NCI-H524 (cell line): ENCODE measurements at places on chromosomes 7 and 10.
A peak's percentile ranks its signal among the peaks of the same experiment; 100 is the strongest.

GRCh38 chr7:16801111-16801542 is 3.7 kb downstream of the AGR2 start:
- peak; percentile 55 for DNase-seq

DNA sequence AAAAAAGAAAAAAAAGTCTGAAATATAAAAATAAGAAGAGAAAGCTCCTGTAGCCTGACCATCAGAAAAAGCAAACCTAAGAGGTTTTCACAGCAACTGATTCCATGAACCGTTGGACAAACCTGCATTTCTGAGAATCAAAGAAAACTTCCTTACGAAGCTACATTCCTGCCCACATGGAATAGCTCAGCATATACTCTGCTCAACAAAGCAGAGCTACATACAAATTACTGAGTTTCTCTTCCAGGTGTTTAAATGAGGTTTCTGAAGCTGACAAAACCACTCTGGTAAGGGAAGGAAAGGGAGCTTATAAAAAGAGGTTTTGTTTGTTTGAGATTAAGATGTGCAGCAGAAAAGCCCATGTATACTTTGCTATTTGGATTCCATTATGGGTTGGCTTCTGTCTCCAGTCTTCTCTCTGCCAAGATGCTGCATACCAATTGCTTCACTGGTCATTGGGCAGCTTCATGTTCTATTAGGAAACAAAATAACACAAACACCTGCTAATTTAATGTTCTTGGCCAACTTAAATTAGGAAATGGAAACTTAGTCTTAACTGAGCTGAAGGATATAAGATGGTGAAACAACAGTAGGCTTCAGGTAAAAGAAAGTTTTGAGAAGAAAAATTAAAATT is 314.1 kb downstream of the LRRTM3 start:
- DNase-seq: no peak

- no peak for DNase-seq
Measured at GRCh38 chr7:18338910-18339523, 156.5 kb upstream of the HDAC9 start.

- DNase-seq: no peak
Measured at GRCh38 chr10:93115661-93116383, 42.1 kb downstream of the CYP26A1 start.

GRCh38 chr10:3777981-3778691 is 6.9 kb downstream of the KLF6 start:
- DNase-seq: no peak

GRCh38 chr7:28381466-28381865 is 30.9 kb upstream of the CREB5 start:
- no peak for DNase-seq

DNA sequence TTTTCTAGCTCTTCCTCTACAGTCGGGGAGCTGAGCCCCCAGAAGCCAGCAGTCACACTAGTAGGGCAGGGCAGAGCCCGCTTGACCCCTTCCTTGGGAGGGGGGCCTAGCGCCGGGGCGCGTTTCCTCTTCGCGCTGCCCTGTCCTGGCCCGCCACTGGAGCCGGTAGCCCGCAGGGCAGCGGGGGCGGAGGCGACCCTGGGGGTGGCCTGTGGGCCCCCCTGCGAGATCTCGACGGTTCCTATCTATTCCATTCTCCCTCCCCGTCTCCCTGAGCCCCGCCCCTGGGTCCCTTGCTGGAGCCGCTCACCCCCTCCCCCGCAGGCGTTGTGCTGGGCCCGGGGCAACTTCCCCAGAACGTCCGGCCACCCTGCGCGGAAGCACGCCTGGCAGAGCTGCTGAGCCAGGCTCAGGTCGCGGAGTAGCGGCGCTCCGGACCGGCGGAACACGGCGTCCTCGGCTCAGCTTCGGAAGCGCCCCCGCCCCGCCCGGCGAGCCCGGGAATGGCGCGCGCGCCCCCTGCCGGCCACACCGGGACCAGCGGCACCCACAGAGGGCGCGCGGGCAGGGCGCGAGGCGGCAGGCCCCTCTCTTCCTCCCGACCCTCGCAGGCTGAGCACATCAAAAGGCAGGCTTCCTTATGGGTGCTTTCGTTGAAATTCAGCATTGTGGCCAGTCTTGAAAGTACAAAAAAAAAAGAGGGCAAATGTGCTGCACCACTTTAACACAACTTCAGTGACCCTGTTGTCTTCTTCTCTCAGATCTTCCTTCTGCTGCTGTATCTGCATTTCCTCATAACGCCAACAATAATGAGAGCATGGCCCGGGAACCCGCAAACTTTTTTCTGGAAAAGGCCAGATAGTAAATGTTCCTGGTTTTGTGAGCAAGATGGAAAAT is 327.6 kb downstream of the TNS3 start:
- DNase-seq: peak; percentile 24

GRCh38 chr7:131045526-131045925 is 282.1 kb upstream of the MKLN1 start:
- no peak for DNase-seq

- DNase-seq: no peak
Measured at GRCh38 chr10:71179382-71179781, 33.0 kb upstream of the UNC5B start.

DNA sequence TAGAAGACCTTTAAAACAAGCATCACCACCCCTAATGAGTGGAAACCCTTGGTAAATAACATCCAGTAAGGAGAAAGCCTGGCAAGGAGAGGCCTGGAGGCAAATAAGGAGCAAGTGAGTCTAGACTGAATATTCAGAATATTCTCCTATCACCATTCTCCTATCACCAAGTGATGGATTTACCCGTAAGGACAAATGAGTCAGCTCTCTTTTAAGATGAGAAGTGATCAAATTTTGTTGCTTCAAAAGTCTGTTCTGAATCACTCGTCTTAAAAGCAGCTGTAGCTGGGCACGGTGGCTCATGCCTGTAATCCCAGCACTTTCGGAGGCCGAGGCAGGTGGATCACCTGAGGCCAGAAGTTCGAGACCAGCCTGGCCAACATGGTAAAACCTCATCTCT is 28.4 kb downstream of the KIAA1549 start:
- DNase-seq: no peak

- DNase-seq: no peak
Measured at GRCh38 chr10:25451401-25451800, 276.6 kb downstream of the GPR158 start.

DNA sequence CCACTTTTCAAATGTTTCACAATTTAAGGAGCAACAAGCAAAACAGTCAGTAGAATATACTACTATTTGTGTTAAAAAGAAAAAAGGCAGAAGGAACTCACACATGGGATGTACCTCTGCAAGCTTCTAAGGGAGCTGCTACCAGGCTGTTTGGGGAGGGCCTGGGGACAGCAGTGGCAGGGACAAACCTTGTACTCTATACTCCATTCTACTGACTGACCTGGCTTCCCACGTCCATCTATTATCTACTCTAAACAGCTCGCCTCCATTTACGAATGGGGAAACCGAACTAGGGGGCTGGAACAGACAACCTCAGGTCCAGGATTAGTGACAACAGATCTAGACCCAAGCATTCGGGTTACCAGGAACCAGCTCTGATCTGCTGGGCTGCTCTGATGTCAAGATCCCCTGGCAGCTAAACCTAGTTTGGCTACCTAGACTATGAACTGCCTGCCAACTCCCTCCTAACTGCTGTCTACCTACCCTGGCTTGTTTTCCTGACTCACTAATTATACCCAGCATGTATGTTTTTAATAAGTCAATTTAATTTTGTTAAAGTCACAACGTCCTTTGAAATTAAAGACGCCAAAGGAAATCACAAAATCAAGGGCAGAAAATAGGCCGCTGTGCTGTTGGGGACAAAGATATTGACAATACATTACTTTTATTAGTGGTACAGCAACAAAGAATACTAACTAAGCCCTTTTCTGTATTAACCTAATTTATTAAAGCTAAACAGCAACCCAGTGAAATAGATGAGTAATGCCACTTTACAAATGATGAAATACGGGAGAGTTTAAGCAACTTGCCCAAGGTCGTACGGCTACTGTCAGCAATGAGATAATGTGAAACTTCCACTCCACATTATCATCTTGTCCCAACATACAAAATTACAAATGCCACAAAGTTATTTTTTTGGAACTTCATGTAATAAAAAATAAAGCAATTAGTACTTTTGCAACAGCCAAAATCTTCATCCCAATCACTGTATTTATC is 5.3 kb downstream of the PSAP start:
- no peak for DNase-seq

- no peak for DNase-seq
Measured at GRCh38 chr7:120966961-120967360, 16.4 kb downstream of the ING3 start.

GRCh38 chr10:112491144-112491543 is 44.1 kb downstream of the VTI1A start:
- no peak for DNase-seq

DNA sequence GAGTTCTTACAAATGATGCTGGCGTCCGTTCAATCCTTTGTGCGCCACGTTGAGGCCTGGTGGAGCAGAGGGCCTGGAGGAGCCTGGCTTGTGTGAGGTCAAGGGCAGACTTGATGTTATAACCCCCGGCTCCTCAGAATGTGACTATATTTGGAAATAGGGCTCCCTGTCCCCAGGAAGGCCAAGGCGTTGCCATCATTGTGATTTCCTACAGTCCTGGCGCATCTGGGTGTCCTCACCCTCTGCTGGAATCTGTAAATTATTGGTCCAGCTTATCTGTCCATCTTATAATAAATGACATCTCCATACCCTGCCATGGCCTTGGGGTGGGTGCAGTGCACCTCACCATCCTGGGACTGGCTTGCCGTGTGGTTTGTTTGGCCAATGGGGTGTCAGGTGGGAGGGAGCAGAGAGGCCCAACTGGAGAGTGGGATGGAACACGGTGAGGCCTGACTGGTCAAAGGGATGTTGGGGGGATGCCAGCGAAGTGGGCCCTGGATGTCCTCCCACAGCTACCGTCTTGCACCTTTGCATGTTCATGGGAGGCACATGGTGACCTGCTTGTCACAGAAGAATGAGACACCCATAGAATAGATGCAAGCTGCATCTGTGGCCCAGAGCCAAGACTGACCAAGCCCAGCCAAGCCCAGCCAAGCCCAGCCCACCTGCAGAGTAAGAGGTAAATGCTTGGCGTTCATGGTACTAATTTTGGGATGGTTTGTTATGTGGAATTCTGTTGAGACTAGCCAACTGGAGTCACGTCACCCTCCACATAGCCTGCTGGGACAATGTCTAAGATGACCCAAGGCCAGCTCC is 11.1 kb upstream of the LRRC27 start:
- DNase-seq: no peak

DNA sequence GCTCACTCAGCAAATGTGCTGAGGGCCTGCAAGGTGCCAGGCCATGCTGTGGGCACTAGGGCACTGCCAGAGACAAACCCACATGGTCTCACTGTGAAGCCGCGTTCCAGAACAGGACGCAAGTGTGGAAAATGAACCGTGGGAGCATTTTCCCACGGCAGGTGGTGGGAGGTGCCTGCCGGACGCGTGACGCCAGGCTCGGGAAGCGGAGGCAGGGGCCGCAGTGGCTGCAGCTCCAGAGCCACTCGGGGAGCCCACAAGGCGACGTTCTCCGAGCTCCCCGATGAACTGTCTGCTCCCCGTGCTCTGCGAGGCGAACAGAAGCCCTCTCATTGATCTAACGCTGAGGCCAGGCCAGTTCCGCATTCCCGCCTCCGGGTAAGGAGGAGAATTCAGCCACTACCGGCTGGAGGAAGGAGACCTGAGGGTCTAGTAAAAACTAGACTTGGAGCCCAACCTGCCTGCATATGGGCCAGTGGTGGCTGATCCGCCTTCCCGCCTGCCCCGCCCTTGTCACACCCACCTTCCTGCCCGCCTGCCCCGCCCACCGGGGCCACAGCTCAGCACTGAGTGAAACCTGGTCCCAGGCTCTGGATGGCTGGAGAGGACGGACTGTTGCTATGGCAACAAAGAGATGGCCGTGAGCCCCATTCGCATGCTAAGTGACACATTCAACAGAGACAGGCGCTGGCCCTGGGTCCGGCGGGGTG is 13.1 kb downstream of the ADGRA1 start:
- peak; percentile 36 for DNase-seq

GRCh38 chr10:91614225-91614624 is 18.6 kb downstream of the PPP1R3C start:
- no peak for DNase-seq

DNA sequence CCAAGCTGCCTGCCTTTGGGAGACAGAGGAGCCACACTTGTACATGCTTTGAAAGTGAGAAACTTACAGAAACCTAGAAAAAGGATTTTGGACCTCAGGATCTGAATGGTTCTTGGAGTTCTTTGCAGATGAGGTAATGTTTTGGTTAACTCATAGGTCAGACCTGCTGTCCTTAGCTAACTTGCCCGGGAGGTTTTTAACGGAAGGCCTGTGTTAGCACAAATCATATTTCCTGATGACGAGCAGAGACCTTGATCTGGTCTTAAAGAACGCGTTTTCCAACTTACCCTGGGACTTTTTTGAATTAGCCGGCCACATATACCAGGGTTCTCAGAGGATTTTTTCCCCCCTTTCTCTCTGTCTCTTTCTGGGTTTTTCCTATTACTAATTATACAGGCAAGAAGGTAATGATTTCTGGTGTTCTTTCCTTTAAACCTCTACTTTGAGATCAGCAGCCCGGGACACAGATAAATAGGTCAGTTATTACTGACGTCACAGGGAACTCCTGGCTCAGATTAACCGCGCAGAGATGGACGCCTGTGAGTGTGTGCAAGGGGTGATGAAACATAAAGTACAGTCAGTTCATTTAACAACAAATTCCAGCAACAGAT is 101.7 kb upstream of the KLF6 start:
- no peak for DNase-seq

DNA sequence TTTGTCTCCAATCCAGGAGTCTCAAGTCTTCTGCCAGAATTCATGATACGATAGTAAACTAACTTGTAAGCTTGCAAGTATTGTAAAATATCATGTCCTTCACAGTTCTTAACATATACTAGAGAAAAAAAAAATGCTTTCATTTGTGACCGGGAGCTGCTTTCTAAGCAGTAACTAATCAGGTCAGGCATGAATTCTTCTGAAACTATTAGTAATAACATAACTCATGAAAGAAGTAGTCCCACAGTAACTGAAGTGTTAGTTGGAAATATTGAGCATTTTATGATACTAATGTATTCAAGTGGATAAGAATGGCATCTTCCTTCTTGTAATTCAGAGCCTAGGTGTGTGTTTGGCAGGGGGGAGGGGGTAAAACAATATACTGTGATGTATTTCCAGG is 665.6 kb downstream of the DNAJB9 start:
- DNase-seq: no peak

DNA sequence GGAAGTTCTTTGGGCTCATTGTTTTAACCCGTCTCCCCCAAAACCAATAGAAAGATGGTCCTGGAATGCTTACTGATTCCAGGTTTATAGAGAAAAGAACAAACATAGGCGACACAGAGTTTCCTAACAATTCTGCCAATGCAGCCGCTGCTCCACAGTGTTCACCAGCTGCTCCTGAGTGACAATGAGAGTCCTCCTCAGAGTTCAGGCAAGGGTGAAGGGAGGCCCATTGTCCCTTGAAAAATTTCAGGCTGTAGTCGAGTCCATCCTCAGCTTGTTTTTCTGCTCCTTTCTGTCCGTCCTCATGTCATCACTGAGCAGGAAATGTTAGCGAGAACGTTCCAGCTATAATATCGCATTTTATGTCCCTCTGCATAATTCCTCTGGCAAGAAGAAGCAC is 537.6 kb downstream of the TCERG1L start:
- no peak for DNase-seq

DNA sequence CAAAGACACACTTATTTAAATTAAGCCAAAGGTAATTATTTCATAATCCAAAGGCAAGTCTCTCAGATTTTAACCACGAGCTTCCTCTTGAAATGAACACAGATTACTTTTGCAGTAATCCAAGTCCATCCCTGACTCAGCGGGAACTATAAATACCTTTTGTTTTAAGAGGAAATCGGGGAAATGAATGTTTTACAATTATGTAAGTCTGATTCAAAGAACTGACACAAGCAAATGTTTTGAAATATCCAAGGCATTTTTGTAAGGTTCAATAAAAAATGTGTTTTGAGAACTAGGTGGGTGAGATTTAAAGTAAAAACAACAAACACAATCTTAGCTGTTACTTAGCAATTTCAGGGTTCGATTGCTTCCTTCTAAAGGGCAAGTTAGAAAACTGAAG is 179.8 kb upstream of the ASAH2 start:
- no peak for DNase-seq
